Activated CD8-positive, alpha-beta T cell treated with anti-CD3 and anti-CD28 coated beads for 36 hours (primary cell): ENCODE measurements at places on chromosomes 12 and 14. TPM values are rescaled to one million over a fixed set of nuclear protein-coding genes. Genes with fewer than 3 reads are reported as not detected.

LRRIQ1 gene
- not detected for total RNA-seq

DNA sequence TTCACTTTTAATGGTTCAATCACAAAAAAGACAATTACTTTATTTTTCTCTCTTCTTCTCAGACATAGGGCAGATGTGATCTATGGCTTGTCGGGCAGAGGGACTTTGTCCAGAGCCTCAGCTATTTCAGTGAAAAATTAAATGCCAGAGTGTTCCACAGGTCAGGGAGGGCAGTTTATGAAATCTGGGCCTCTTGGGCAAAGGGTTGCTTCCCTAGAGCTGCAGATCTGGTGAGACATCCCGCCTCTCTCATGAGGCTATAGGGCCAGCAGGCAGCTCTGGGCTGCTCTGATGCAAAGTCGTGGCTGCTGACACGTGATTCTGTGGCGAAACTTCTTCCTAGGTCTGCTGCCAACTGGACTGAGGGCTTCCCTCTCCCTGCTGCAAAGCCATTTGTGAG, 6.0 kb downstream of the CLMN start:
- no peak for DNase-seq

DNA sequence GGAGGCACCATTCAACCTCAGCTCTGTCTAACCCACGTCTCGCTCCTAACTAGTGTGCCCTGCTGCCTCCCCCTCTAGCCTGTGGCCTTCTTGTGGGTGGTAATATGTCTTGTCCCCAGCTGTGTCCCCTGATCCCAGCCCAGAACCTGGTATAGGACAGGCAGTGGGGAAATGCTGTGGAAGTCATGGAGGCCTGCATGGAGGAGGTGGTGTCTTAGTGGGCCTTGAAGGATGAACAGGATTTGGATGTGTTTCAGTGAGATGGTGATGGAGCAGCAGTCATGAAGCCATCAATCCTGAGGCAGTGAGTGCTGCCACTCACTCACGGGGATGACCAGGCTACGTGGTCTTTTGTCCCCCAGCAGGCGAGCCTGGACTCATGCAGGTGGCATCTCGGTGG, 13.4 kb downstream of the PLBD2 start:
- DNase-seq, result no peak

GRCh38 chr12:98418357-98419075, 96.9 kb upstream of the TMPO start:
- DNase-seq, result no peak
